OCI-M1 (cell line): ENCODE measurements at places on chromosomes 16 and 17.

DNA sequence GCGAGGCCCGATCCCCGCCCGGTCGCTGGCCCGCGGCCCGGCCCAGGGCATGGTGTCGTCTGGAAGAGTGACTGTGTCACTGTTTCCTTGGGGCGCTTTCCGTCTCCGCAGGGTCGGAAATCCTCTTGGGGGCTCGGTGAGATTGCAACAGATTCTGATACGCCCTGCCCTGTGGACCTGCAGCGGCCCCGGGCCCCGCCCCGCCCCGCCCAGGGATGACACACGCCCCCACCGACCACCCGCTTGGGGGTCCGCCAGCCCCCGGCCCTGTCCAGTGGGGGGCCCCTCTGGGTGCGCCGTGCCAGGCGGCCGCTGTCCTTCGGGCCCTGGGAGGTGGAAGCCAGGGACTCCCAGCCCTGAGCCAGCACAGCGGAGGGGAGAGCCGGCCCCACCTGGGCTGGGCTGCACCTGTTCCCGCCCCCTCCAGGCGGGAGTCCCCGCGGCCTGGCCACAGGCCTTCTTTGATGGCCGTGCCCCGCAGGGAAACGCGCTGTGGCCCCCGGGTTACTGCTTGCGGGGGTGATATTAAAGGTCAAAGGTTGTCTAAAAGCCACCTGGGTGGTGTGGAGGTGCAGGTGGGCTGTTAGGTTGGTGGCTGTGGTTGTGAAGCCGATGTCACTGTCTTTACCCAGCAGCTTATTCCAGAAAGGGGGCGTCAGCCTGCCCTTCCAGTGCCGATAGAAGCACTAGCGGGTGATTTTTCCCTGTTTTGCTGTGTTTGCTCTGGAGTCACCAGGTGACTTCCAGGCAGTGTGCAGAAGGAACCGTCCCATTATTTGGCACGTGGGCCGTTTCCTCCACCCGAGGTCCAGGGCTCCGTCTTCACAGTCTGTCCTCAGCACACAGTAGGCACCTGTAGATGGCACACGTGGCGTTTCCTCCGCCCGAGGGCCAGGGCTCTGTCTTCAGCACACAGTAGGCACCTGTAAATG is 752 bp downstream of the TBC1D24 start:
- peak; percentile 28 for DNase-seq

GRCh38 chr17:47980541-47980940 is 9.6 kb downstream of the CDK5RAP3 start:
- DNase-seq, result no peak

DNA sequence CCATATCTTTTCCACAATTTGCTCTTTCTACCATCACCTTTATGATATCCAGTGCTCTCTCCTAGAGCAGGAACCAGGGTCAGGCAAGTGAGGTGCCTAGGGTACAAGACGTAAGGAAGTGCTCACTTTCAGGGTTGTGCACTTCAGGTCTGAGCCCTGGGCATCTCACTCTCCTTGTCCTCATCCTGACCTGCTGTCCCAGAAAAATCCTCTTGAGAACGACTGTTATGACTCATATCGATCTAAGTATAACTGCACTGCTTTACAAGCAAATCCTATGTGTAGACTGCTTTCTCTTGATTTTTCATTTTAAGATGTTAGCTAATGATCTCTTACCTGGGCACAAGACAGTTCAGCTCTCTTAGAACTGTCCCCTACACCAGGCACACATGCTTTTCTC is 100.1 kb downstream of the TMEM100 start:
- no peak for DNase-seq

- no peak for DNase-seq
Observed at GRCh38 chr17:64527914-64528313, 21.1 kb downstream of the CEP95 start.

DNA sequence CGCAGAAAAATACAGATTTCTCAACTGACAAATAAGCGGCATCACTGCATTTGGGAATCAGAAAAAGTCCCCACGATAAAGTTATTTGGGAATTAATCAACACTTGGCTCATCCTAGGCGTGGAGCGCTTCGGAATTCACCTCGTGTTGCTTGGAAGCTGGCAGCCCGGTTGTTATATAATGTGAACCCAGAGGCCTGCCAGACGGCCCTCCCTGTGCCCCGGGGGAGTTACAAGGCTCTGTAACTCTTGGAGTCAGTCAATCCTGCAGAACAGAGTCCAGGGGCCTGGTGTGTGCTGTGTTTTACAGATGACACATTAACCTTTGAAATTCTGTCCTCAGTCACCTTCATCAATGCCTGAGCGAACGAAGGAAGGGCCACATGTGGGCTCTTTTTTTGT is 111.1 kb downstream of the PITPNC1 start:
- no peak for DNase-seq

DNA sequence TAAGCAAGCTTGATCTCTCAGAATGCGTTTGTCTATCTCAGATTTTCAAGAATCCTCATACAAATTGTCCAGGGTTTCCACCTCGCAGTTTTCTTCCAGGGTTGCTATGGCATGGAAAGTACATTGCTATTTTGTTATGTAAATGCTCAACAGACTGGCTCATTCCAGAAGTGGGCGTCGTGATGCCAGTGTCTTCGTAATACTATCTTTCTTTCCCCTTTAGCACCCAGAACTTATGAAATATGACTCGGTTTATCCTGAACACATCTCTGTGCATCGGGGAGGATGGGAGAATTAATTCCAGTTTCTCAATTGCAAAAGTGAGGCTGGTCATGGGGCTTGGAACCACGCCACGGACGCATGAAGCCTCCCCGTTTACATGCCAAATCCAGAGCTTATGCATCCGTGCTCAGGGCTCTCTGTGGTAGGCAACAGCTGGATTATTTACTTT is 405.0 kb downstream of the WWOX start:
- no peak for DNase-seq

DNA sequence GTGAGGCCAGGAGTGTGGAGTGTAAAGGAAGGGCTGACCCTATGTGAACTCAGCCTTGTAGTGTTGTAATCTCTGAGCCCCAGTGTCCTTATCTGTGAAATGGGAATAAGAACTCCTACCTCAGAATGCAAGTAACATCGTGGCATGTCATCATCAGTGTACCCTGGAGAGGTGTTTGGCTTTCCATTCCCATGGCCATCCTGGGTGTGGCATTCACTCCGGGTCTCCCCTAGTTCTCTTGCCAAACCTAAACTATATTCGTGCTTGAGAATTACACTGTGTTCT is 1.9 kb downstream of the NXPH3 start:
- DNase-seq, result peak; percentile 19
